ENCODE measurements at places on chromosomes 2 and 18.

GRCh38 chr2:112239862-112240261, 15.0 kb downstream of the ZC3H8 start:
- no peak for DNase-seq

DNA sequence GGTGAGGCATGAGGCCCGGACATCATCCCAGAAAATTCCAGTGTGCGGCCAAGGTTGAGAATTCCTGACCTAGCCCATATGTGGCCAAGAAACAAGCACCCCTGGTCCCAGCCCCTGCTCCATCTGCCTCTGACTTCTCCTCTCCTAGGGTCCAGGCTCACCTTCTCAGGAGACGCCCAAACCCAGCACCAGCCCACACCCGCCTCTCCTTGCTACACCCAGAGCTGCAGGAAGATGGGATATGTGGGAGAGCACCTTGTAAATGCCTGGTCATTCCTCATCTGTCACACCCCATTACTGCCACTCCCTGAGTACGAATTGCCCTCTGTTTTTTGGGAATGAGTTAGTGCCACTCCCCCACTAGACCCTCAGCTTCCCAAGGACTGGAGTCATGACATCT, 7.3 kb upstream of the ATP6V1B1 start:
- DNase-seq = no peak

DNA sequence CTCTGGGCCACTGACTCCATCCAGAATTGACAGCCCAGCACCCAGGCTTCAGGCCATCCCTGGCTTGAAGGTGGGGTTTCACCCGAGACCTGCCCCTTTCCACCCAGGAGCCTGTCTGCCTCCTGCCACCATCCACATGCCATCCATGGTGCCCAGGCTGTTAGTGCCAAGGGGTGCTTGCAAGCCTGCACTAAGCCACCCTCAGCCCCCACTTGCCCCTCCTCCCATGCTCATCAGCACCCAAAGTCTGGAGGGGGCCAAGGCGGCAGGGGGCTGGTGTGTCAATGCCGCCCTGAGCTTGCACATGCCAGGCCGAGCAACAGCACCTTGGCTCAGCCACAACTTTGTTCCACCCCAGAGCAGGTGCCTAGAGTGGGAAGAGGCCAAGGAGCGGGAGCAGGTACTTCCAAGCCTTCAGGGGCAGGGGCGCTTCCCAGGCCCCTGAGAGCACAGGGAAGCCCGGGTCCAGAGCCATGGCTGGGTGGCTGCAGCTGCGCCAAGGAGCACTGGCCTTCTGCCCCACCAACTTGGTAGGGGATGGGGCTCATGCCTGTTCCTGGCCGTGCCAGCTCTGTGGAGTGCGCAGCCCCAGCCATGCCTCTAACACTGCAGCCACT, 12.0 kb downstream of the SRD5A2 start:
- no peak for DNase-seq

- DNase-seq = no peak
Measured at GRCh38 chr2:190742431-190742830, 93.5 kb downstream of the NAB1 start.

DNA sequence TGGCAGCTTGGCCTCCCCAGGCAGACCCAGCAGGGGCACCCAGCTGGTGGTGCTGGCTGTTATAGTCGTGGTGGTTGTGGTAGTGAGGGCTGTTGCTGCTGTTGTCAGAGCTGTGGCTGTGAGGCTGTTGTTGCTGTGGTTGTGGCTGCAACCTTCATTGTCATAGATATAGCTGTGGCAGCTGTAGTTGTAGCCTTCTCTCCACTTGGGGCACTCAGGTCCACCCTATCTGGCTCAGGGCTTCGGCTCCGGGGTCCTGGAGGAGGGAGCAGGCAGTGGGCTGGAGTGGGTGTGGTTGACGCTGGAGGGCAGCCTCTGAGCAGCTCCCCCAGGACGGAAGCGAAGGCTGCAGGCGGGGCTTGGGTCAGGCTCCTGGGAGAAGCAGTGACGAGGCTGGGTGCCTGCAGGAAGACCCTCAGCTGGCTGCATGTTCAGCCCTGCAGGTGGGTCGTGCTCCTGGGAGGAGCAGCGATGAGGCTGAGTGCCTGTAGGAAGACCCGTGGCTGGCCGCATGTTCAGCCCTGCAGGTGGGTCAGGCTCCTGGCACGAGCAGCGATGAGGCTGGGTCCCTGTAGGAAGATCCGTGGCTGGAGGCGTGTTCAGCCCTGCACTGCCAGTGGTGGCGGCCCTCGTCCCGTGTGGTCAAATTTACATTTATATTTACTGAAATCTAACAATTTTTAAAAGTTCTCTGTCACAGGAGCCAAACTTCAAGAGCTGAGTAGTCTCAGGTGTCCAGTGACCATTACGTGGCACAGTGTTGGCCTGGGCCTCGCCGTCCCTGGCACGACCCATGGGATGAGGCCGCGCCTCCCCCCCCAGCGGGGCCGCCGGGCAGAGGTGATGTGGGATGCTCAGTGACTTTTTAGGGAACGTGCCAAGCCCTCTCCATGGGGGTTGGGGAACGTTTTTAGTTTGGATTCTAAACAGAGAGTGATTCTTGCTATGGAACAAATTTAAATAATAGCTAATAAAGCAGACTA, 79.2 kb upstream of the PXDN start:
- no peak for DNase-seq

DNA sequence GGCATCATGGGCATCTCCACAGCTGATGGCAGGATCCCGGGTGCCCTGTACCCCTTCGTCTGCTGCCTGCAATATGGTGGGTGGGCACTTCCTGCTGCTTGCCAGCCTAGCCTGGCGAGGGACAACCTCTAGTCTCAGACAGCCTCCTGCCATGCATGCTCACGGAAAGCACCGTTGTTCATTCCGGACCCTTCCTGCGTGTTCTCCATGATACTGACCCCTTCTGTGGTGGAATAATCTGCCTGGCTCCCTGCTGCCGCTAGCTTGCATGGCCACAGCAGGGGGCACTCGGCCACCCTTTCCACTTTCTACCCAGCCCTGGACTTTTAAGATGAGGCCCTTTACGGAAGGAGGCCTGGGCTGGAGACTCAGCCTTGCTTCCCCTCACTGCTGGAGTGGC, 12.0 kb downstream of the PCARE start:
- no peak for DNase-seq

DNA sequence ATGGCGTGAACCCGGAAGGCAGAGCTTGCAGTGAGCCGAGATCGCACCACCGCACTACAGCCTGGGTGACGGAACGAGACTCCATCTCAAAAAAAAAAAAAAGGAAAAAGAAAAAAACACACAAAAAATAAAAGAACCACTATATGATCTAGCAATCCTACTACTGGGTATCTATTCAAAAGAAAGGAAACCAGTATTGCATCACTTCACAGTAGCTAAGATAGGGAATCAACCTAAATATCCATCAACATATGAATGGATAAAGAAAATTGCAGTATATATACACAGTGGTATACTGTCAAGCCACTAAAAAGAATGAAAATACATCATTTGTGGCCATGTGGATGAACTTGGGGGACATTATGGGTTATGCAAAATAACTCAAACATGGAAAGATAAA, 37.9 kb downstream of the METTL21A start:
- DNase-seq = no peak

- DNase-seq = no peak
Measured at GRCh38 chr18:55422456-55423180, 165.4 kb downstream of the TCF4 start.

DNA sequence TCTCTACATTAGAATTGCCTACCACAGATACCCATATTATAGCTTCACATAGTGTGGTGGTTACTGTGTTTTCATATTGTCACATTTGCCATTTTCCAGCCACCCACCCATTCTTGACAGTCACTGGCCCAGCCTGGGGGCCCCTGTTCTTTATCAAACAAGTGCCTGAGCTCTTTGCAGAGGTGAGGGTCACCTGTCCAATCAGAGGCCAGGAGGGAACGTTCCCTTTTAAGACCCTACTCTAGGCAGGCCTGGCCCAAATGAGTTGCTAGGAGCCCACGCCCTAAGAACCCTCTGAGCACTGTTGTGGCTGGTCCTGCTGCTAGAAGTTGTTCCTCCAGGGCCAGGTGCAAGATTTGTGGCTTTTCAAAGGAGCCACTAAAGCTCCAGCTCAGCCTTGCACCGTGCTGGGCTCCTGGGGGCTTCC, 5.2 kb downstream of the IL37 start:
- DNase-seq = no peak

- DNase-seq = peak; percentile 9
Measured at GRCh38 chr2:241701149-241701398, 765 bp upstream of the ING5 start.

DNA sequence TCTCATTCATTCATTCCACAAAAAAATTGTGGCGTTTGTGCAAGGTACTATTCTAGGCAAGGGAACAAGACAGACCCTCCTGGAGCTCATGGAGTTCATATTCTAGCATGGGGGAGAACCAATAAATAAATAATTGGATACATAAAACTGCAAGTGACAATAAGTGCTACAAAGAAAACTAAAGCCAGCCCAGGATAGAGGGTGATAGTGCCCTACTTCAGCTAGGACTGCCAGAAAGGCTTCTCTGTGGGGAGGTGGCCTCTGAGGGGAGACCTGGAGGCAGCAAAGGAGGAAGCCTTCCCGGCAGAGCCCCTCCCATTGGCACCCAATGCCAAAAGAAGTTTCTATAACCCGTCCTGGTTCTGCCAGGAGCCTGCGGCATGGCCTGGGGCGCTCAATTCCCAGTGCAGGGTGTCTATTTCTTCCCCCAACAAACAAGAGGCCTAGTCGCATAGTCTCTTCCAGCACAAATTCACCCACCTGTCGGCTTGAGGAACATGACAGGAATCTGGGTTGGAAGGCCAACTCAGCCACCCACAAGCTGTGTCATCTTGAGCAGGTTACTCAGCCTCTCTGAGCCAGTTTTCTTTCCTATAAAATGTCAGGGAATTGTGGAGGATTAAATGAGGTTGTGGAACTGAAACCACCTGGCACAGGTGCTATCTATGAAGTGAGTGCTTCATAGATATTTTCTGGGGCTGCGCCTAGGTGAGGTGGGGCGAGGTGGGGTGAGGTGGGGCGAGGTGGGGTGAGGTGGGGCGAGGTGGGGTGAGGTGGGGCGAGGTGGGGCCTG, 94.3 kb downstream of the ZFP36L2 start:
- DNase-seq = no peak

DNA sequence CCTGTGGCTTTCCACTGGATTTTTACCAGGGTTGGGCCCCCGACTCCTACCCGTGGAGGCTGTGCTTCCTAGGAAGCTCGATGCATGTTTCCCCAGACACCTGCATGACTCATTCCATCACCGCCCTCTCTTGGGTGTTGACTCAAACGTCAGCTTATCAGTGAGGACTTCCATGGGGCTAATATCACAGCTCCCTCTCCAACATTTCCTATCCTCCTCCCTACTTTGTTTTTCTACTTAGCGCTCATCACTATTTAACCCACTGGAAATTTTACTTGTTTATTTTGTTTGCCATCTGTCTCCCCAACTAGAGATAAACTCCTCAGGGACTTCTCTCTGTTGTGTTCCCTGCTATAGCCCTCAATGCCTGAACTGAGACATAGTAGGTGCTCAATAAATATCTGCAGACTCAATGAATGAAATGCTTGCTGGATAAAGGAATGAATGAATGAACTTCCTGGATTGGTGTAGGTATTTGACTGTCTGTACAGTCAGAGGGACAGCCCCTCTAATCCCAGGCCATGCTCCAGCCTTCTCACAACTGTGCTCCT, 89.7 kb upstream of the MSH2 start:
- DNase-seq = no peak

DNA sequence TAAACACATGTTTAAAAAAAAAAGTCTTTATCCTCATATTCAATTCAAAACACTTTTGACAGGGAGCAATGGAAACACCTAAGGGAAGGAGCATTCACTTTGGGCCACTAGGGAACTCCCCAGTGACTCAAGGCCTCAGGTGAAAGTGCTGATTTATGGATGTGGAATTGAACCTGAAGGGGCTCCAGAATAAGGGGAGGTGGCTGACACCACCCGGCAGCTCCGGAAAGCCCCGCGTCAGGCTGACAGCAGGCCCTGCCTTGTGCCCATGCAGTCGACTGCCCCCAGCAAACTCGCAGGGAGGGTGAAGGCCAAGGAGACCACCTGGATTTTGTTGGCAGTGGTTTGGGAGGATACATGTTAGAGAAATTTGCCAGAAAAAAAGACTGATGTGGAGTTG, 275.3 kb upstream of the NCKAP5 start:
- no peak for DNase-seq

DNA sequence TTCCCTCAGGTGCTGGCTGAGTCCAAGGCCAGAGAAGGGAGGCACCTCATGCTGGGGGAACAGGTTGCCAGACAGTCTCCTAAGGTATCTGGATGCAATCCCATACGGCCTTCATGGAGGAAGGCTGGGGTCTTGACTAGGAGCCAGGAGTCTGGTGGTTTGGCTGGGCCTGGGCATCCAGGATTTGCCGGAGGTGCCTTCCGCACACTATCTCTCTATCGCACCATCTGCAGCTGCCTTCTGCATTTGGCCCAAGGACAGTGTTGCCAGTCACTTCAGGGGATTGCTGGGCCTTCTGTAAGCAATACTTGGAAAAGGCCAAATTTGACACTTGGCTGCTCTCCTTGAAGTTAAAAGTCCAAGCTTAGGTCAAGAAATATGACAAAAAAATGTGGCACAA, 327.2 kb downstream of the EN1 start:
- DNase-seq = no peak

GRCh38 chr2:187976259-187976985, 315.3 kb upstream of the GULP1 start:
- no peak for DNase-seq

DNA sequence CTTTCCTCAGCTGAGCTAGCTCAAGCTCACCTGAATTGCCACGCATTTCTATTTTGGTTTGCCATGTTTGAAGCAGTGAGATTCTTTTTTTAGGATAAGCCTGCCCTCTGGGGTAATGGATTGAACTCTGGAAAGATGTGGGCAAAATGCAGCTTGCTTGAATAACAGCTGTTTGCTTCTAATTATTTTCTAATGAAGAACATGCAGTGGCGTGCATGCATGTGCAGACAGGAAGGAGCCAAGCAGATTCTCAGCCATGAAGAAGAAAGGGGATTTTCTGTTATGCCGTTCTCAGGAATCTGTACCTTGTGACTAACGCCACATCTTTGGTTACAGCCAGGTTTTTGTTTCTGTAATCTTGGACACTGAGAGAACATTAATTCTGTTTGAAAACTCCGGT, 171.2 kb downstream of the ANTXR1 start:
- no peak for DNase-seq

DNA sequence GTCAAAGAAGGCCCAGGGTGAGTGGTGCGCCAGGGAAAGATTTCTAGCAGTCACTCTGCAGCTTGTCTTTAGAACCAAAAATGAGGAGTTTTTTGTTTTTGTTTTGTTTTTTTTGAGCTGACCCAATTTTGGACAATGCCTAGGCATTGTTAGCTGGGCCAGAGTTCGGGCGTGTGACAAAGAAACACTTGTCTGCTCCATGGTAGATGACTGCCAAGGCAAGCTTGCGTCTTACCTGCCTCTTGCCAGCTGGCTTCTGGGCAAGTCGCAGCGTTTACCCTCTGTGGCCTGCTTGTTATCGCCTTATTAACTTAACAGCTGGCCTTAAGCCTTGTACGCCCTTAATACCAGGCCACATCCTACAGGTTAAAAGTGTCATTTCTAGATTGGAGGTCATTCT, 114.3 kb downstream of the GALNT1 start:
- DNase-seq = no peak

- DNase-seq = no peak
Measured at GRCh38 chr18:25352629-25353005, 651 bp upstream of the ZNF521 start.
